ENCODE measurements at places on chromosomes 3 and 15.

DNA sequence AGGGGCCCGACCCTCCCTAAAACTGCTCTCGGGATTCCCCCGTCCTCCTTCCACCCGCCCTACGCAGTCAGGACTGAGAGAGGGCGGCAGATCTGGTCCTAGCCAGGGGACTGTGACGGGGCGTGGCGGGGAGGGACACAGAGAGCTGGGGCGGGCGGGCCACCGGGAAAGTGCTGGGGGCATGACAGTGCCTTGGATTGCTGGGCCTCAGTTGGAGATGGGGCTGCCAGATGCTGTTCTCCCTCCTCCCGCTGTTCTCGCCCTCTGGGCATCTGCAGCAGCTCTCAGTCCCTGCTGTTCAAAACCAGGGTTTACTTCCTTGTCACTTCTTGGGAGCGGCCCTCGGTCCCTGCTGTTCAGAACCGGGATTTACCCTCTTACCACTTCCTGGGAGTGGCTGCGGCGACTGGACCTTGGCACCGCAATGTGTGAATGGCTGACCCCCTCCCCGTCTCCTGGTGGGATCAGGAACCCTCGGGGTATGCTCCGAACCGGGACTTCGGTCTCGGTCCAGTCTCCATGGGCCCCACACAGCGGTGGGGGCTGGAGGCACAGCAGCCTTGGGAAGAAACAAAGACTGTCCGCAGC is 1.8 kb upstream of the RPP25 start:
- DNase-seq = peak; percentile 63

DNA sequence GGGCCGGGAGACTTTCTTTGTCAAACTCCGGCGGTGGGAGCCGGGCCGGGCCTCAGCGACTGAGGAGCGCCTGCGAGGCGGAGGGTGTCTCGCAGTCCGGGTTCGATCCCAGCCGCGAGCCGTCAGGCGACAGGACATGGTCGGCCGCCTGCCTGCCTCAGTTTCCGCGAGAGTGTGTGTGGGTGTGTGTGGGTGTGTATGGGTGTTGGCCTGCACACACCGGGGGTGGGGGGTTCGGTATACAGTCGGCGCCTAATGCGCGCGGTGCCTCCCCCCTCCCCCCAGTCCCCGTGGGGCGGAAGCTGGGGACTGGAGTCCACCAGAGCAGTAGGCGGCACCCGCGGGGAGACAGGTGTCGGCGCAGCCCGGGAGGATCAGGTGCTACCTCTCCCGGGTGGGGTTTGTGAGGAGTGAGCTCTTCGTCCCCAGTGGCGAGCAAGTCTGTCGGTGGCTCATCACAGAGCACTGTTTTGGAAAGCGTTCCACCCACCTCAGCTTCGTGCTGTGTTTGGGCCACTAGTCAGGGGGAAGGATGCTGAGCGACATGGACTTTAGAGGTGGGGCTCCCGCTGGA is 246.3 kb downstream of the GOLGA6L6 start:
- DNase-seq = no peak

- DNase-seq = no peak
Observed at GRCh38 chr3:195810455-195810845, 1.3 kb downstream of the MUC4 start.

DNA sequence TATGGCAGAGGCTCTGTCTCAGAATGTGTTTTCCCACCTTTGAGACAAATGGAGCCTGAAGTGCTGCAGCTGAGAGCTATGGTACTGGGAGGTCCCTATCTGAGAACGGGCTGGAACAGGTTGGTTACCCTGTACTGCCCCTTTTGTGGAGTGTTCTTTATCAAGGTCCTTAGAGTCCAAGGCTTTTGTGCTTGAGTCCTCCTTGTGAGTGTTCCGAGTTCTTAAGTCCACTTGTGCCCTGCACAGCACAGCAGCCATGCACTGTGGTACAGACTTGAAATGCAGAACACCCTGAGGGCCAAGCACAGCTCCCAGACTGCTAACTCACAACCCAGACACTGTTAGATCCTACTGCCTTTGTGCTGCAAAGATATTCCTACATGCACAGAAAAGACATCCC is 67.8 kb downstream of the ARHGAP31 start:
- no peak for DNase-seq

GRCh38 chr3:183295211-183295610 is 42.2 kb downstream of the B3GNT5 start:
- no peak for DNase-seq

GRCh38 chr3:45909542-45909941 is 23.2 kb downstream of the CCR9 start:
- DNase-seq = no peak

GRCh38 chr15:95327661-95328060 is 1002.8 kb upstream of the NR2F2 start:
- DNase-seq = no peak

DNA sequence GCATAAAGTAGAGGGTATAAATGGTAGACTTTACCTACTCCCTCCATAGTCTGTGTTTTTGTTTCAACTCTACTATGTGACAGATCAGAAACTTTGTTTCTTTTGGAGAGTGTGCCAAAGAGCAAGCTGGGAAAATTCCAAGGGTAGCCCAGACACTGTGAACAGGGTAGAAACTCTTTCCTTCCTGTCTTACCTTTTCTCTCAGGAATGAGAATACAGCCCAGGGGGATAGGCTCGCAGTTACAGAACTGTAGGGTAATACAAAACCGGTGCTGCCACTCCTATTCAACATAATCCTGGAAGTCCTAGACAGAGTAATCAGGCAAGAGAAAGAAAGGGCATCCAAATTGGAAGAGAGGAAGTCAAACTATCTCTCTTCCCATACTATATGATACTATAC is 256.3 kb downstream of the CPNE4 start:
- no peak for DNase-seq

GRCh38 chr3:48474619-48475018 is 28.1 kb downstream of the ATRIP start:
- no peak for DNase-seq

- DNase-seq = no peak
Observed at GRCh38 chr3:61869371-61869770, 308.0 kb downstream of the PTPRG start.
